ENCODE measurements at places on chromosomes 2 and 18.

DNA sequence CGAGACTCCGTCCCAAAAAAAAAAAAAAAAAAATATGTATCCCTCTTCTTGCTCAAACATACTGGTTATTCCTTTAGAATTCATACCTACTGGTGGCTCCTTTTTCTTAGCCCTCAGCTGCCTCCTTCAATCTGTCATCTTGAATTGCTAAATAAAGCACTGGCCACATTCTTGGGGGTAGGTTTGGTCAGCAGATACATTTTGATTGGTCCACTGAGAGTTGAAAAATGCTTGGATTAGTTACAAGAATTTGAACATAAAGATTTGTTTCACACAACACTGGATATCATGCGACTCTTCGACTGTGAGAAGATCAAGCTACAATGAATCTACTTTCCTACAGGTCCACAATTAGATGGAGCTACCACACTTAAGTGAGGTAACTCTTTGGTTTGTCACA lies 906.1 kb upstream of the SLC39A10 start:
- ATAC-seq, result no peak

GRCh38 chr2:200484934-200485333 lies 24.9 kb downstream of the KCTD18 start:
- no peak for ATAC-seq

- no peak for ATAC-seq
Measured at GRCh38 chr18:34364699-34365098, 140.0 kb upstream of the NOL4 start.

DNA sequence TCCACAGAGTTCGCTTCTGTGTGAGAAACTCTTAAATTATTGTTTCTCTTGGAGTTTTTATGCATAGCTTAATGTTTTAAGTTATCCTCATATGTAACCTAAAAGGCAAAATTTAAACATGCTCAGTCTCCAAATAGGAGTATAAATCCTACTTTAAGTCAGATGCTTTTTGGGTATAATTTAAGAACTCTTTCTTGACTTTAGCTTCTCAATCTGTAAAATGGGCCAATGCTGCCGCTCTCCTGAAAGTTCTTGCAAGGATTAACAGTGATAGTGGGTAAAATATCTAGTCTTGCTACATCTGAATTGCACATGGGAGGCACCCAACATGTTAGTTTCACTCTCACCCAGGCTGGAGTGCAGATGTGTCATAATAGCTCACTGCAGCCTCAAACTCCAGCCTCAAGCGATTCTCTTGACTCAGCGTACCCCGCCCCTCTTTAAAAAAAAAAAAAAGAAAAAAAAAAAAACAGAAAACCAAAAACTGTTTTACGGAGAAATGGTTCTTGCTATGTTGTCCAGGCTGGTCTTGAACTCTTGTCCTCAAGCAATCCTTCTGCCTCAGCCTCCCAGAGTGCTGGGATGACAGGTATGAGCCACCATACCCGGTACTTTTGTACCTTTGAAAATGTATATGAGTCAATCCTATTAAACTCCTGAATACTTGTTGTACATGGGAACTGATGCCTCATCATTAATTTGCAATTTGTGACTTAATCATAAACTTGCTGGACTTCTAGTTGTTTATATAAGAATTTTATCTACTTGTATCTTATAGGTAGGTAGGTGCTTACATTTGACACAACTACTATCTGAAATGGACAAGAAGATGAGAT lies 1.8 kb downstream of the FBXO48 start:
- no peak for ATAC-seq

DNA sequence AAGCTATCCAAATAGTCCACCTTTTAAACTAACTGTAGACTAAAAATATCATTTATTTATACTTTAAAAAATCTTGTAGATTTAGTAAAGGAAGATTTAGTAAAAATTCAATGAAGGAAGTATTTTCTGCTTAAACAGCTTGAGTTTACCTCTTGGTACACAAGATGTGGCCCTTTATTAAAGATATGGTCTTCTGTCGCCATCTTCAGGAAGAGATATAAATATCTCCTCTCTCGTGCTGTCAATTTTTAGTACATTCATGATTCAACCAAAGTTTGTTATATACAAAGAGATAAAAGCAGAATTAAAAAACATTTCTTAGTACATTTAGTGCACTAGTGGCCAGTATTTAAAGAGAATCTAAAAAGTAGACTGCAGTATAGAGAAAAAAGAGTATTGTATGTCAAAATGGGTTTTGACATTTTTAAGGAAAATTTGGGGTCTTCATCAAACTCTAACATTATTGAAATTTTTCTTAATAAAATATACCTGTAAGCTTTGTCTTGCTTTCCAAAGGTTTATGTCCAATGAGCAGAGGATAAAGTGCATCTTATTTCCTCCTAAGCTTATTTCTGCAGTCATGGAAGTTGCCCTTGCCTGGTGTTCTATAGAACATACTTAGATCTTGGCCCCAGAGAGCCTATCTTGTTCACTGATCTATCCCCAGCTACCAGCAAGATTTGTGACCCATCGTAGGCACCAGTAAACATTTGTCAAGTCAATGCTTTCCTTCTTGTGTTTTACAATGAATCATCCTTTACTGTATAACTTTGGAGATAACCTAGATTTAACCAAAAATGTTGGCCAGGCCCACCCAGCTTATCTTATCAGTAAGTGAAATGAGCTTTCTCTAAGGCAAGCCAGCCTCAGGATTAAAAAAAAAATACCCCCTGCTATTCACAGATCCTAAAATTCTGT lies 18.5 kb upstream of the EML6 start:
- ATAC-seq, result peak; percentile 58

DNA sequence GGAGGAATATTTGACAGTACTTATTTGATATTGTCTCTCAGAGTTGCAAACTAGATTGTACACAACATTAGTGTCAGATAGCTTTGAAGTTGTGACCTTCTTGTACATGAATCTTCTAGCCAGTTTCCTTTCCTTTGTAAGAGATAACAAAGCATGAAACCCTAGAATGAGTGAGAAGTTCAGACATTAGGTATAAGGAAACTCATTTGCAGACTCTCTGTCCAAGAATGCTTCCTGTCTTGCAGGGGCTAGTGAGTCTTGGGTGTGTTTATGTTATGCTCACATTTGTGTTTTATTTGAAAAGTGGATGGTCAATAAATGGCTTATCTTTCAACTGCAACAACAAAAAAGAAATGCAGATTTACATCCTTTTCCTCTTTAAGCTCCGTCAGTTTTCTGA lies 1.4 kb downstream of the BOD1L2 start:
- no peak for ATAC-seq

DNA sequence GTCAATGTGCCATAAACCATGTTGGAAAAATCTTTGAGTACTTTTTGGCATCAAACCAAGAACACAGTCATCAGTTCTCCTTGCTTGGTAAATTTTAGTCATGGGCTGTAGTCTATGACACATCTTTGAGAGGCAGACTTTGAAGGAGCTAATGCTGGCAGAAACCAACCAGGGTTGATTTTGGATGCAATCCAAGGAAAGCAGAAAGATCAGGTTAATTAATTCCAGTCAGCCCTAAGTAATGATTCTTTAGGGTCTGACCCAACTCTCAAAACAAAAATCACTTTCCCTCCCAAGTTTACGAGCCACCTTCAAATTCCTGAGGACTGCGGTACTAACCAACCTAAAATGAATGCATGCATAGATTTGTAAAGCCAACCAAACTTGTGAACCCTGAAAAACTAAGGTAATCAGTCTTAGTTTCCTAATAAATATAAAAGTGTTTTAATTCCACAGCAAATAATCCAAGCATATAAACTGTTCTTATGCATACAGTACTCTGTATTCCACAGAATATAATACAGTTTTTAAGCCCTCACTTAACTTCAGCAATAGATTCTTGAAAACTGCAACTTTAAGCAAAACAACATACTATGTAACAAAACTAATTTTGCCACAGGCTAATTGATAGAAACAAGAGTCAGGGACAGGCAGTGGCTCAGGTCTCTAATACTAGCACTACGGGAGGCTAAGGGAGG lies 22.0 kb downstream of the AP1S3 start:
- ATAC-seq, result peak; percentile 80

DNA sequence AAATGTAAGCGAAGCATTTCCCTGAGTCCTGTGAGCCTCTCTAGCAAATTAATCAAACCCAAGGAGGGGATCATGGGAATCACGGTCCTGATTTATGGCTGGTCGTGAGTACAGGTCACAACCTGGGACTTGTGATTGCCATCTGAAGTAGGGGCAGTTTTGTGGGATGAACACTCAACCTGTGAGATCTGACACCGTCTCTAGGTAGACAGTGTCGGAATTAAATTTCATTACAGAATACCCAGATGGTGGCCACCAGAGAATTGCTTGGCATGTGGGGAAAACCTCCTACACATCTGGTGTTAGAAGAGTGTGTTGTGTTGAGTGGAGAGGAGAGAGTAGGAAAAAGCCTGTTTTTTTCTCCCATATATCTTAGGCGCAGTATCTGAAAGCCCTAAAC lies 12.5 kb downstream of the CAPN14 start:
- ATAC-seq, result no peak
